SIG-M5 (cell line): ENCODE measurements at places on chromosomes 4 and X.

DNA sequence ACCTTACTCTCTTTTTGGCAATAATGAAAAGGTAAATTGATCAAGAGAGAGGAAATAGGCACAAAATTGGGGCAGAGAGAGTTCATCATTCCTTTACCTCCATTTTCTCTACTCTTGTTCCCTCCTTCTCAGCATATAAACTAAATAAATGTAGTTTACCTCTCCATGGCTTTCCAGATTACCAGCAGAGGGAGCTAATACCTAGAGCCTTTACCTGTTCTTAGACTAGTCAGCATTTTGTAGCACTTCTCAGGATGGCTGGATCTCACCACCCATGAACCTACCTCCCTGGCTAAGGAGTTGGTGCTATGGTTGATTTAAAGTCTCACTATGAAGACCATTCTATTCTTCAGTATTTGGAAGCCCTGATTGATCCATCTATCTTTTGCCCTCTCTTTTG lies 15.7 kb downstream of the OFD1 start:
- DNase-seq = no peak

- no peak for DNase-seq
Measured at GRCh38 chr4:98639523-98639922, 18.9 kb downstream of the TSPAN5 start.

DNA sequence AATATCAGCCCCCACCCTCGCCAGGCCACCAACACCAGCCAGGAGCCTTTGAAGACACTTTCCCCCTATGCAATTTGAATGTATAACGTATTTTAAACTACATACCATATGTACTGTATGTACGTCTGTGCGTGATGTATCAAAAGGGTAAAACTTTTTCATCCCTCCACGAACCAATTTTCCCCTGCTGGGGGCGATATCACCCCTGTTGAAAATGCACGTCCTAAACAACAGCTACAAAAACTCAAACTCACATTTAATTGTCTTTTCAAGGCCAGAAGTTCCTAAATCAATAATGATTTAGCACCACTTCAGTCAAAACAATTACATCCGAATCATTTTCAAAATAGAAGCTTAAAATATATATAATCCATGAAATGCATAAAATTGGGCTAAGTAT lies 1.4 kb downstream of the VEGFD start:
- DNase-seq = no peak

DNA sequence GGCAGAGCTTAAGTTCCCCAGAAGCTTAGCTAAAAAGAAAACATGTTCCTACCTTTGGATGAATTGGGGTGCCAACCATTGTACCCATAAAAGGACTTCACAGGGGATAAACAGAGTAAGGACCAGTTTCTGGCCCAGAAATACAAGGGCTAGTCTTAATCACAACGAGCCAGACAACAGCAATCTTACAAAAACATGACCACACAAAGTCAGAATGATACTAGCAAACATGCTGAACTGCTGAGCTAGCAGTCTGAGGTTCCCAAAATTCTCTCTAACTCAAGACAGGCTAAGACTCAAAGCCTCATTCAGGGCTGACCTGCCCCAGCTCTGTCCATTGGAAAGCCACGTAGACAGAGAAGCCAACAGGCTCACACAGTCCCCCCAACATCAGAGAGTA lies 40.3 kb downstream of the ATP11C start:
- no peak for DNase-seq

GRCh38 chr4:38223306-38223705 lies 263.1 kb downstream of the PTTG2 start:
- no peak for DNase-seq

GRCh38 chrX:20514358-20514757 lies 247.6 kb upstream of the RPS6KA3 start:
- DNase-seq = no peak

DNA sequence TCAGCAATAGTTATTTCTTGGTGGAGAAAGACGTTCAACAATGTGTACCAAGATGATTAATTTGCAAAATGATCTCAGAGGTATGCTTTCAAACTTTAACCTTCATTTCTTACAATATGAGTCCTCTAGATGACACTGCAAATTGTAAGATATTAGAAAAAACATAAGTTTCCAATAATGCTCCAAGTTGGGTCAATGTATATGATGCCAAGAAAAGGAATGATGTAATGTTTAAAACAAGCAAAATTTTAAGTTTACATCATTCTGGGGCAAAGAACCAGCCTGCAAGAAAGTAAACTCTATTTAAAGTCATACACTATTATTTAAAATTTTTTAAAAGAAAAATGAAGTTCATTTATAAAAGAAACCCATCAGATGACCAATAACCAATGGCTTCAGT lies 56.1 kb downstream of the PRSS12 start:
- DNase-seq = no peak

GRCh38 chrX:18702362-18703195 lies 4.9 kb upstream of the PPEF1 start:
- no peak for DNase-seq

GRCh38 chr4:101851672-101852071 lies 61.1 kb downstream of the BANK1 start:
- no peak for DNase-seq

- no peak for DNase-seq
Measured at GRCh38 chr4:75180790-75181776, 248.2 kb downstream of the PARM1 start.

- no peak for DNase-seq
Measured at GRCh38 chr4:14023036-14023435, 395.5 kb upstream of the BOD1L1 start.

- DNase-seq = no peak
Measured at GRCh38 chrX:107755721-107756120, 19.9 kb downstream of the TSC22D3 start.

DNA sequence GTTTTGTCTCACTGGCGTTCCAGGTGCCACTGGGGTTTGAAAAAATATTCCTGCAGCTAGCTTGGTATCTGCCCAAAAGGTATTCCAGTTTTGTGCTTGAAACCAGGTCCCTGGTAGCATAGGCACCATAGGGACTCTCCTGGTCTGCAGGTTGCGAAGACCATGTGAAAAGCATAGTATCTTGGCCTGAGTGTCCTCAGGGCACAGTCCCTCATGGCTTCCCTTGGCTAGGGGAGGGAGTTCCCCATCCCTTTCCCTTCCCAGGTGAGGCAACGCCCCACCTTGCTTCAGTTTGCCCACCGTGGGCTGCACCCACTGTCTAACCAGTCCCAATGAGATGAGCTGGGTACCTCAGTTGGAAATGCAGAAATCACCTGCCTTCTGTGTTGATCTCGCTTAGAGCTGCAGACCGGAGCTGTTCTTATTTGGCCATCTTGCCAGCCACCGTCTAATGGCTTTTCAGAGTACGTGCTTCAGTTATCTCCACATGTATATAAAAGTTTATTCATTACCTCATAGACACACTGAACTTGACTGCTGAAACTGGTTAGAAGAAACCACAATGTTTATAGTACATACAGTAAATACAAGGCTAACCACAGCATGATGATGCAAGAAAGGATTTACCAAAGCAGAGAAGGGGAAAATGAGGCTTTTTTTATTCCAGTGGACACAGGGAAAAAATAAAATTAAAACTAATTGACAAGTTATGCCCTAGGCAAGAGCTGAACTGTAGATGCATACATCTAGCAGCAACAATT lies 10.6 kb downstream of the PBDC1 start:
- no peak for DNase-seq

- DNase-seq = no peak
Measured at GRCh38 chr4:165079476-165079875, 25.8 kb downstream of the TRIM75 start.

DNA sequence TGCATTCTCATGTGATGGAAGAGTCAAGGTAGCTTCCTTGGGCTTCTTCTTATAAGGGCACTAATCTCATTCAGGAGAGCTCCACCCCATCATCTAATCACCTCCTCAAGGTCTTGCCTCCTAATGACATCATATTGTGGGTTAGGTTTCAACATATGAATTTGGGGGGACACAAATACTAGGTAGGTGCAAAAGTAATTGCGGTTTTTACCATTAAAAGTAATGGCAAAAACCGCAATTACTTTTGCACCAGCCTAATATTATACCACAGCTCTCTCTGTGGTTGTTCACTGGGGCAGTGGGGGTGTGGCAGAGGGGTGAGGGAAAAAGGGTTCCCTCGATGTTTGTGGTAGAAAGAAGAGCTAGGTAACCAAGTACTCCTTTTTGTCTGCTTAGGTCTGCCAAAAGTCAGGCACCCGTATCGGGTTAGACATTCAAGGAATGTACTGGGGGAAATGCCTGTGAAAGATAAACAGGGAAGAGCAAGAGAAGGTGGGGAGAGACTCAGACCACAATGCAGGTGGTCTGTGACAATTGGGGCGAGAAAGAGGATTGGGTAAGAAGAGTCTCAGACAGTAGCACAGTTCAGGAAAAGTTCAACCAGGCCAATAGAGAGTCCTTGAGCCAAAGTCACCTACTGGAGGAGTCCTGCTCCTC lies 78.9 kb upstream of the MTM1 start:
- no peak for DNase-seq

GRCh38 chrX:23394421-23394820 lies 59.8 kb downstream of the PTCHD1 start:
- DNase-seq = no peak

GRCh38 chr4:40275065-40275730 lies 59.9 kb upstream of the CHRNA9 start:
- no peak for DNase-seq

GRCh38 chr4:129167640-129168260 lies 71.8 kb downstream of the C4orf33 start:
- no peak for DNase-seq

DNA sequence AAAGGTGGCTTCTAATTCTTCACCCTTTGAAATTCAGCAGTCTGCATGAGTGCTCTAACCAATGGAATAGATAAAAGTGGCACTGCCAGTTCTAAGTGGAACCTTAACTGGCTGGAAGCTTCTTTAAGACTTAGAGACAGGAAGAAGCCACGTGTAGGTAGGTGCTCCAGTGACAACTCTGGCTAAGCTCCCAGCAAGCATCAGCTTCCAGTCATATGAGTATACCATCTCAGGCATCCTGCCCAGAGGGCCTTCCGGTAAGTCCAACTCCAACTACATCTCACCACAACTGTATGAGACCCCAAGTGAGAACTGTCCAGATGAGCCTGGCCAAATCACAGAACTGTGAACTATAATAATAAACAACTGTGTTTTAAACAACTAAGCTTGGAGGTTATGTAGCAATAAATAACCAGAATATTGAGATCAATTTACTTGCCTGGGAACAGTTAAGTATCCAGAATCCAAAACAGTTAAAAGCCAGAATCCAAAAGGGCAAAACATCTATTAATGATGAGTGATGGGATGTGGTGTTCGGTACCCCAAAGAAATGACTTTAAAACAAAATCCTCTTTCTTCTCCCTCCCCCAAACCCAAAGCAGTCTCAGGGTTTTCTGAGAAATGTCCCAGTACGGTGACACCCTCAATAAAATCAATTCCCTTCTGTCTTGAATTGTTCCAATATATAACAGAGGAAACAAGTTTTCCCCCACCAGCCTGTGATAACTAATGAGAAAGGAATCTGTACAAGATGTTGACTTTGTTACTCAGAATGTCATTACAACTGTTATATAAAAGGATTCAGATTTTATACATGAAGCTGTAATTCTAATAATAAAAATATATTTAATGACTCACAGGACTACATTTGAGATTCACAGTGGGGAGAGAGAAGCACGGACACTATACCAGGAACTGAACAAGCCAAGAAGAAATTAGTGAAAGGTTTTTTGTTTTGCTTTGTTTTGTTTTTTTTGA lies 4.2 kb downstream of the TSPAN5 start:
- no peak for DNase-seq

GRCh38 chrX:37692918-37693317 lies 7.3 kb downstream of the XK start:
- no peak for DNase-seq

DNA sequence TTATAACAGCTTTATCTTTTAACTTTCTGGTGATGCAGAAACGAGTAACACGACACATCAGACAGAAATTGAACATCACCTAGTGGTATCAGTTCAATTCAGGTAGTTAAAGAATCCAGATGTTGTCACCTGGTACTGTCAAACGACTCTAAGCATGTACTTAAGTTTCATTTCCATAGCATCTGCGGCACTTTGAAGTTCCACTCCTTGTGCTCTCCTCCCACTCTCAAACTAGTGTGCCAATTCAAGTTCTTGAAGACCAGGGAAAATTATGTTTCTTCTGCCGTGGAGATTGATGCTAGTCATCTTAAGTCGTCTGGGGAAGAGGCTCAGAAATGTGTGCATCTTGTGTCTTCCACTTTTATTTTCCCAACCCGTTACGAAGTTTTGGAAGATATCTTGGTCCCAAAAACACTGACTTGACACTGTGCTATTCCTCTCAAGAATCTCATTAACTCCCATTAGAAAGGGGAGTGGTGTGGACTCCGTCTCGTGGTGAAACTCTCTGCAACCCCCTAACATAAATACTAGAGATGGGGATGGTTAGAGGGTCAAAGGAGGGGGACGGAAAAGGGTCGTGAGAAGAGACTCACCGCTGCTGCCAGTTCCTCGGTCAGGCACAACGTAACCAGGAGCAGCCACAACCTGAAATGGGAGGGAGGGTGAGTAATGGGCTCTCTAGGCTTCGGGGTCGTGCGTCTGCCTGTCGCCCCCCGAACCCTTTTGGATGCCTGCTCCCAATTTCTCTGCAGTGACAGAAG lies 693 bp downstream of the COL4A6 start:
- no peak for DNase-seq

GRCh38 chr4:26854701-26855100 lies 5.9 kb upstream of the STIM2 start:
- DNase-seq = no peak

DNA sequence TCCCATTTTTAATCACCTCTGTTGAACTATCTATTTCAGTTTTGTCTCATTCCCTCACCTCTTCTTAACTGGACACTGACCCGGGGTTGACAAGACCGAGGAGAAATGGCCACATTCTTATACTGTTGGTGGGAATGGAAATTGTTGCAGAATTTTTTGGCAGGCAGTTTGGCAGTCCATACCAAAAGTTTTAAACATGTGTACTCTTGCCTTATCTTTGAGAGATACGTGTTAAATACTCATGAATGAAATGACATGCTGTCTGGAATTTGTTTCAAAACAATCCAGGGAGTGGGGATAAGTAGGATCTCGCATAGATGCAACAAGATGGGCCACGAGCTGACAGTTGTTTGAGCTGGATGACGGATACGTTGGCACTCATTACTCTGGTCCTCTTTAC lies 12.1 kb downstream of the FGFBP1 start:
- DNase-seq = no peak

DNA sequence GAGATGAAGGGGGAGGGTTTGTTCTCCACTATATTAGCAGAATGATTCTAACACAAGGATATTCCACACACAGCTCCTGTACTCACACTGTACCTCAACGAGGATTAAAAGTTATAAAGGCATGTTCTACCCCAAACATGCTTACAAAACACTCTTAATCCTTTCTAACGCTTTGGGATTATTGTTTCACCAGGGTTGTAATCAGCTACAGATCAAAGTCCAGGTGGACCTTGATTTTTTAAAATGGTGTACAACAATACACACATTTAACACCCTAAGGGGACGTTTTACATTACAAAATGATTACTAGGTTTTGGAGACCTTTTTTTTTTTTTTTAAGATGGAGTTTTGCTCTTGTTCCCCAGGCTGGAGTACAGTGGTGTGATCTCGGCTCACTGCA lies 50.3 kb upstream of the MAP3K15 start:
- DNase-seq = no peak
